ENCODE measurements at places on chromosomes 1 and 21.

GRCh38 chr1:23897083-23897482, 16.1 kb downstream of the CNR2 start:
- no peak for DNase-seq

DNA sequence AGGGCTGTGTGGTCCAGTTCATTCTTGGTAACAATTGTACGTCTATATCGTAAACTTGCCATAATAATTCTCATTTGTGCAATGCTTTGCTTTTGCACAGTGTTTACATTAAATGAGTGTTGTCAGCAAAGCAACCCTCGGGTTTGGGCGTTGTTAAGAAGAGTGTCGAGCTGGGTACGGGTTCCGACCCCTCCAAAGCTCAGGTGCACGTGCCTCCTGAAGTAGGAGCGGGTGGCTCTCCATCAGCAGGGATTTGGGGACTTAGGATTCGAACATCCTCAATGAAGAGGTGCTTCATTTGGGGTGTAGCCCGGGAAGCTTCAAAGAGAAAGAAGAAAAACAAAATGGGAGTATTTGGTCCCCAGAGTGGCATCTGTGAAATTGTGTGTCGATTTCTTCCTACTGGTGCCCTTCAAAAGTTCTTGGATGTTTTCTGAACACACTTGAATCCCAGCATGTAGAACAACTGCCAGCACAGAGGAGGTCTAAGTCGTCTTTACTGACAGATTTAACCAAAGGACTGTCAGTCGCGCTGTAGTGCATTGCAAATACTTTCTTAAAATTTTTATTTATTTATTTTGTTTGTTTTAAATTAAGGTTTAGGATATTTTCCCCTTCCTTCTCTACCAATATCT, 1.1 kb downstream of the TRIM58 start:
- DNase-seq = no peak

DNA sequence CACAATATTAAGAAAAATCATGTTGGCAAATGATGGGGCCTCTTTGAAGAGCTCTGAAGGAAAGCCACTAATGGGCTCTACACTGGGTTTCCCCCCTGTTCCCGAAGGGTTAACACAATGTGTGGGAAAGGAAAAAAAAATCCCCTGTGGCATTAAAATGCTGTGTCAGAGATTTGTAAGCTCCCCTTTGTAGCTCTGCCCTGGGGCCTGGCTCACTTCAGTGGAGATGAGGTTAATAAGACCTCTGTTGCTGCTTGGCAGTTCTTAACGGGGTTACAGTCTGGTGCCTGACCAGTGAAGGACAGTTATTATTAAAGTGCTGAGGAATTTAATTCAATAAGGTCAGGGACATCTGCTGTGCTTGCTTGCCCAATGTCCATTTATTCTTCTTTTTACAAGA, 129.7 kb upstream of the UBE2U start:
- DNase-seq = no peak

- DNase-seq = no peak
These were observed 579.6 kb upstream of the NR5A2 start for GRCh38 chr1:199447906-199448305.

DNA sequence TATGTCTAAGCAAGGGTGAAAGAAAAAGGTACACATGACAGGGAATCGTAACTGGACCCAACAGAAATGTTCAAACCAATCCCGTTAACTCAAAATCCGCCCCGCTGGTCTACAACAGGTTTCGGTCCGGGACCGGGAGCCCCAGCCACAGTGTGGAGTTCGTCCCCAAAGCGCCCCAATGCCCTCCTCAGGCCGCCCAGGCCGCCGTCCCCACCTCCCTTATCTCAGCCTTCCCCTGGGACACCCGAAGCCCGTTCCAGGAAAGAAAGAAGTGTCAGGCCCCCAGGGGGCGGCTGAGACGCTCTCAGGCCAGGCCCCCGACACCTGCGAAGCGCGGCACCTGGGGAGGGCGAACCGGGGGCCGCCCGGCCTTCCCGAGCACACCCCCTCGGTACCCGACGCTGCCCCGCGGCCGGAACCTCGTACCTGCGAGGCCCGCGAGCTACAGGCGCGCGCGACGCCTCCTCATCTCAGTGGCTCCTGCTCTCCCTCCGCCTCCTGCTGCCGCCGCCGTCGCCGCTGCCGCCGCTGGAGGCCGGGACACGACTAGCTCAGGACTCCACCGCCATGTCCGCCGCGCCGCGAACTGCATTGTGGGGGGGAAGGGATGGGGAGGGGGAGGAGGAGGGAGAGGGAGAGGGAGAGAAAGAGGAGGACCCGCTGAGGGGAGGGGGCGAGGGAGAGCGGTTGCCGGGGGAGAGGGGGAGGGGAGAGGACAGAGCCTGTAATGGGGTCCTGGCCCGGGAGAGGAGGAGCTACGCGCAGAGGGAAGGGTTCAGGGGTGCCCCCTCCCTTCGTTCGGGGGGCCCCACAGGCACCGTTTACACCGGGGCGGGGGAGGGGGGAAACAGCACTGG, at the start of gene TUT4:
Gene TUT4, minus strand, starts transcription at position 588 of the 857 bp plus-strand sequence. CDS start 26,812 bp downstream, outside the sequence.
- DNase-seq = peak; percentile 49

GRCh38 chr1:198671136-198671535, 32.3 kb downstream of the PTPRC start:
- DNase-seq = no peak

DNA sequence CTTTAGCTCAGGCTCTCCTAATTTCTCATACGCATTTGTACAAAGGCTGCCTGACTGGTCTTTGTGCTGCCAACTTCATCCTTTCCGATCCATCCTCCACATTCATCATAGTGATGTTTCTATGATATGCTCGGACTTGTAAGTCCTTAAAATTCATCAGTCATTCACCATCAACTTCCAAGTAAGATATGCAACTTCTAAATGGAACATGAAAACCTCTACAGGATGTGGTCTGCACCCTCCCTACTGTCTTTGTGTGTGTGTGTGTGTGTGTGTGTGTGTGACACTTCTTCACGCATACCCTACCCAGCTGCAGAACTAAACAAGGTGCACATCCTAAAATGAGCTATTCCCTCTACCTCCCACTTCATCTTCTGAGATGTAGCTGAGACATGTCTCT, 397.9 kb upstream of the NR5A2 start:
- no peak for DNase-seq

DNA sequence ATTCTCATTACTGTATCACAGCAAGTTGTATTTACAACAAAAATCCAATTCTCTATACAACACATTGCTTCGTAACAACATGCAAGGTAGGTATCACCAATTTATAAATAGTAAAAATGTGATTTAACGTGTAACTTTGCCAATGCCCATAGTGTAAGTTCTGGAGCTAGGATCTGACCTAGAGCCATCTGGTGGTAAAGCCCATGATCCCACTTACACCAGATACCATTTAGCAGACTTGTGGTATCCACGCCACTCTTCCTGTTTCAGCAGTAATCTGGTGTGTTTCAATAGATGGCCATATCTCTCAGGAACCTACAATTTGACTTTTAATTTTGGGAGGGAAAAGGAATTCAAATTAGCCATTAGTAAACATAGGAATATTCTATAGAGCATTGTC, 10.2 kb downstream of the SETSIP start:
- no peak for DNase-seq

DNA sequence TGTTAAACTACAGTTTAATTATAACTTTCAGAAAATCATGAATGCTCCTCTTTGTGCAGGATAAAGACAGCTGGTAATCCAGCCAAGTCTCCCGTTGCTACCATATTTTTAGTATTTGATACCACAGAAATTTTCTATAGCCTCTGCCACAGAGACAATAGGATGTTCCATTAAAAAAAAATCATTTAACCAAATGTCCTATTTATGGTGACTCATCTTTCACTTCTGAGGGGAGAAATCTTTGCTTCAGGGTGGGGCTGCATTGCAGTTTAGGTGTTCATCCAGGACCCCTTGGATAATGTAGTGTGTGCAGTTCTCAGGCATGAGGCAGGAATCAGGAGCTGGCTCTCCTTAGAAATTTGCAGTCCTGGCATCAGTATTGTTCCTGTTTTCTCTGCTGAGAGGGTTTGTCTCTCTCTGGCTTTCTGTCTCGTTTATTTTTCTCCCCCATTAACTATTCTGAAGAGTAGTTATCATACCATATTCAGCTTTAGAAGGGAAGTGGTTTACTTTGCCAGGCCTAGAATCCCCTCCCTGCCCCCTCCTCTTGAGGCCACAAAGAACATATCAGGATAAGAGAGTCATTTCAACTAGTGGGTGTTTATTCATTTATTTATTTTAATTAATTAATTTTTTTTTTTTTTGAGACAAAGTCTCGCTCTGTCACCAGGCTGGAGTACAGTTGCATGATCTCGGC, 3.1 kb downstream of the PRUNE1 start:
- DNase-seq = no peak

GRCh38 chr1:184025242-184025675, 12.3 kb downstream of the COLGALT2 start:
- DNase-seq = no peak

GRCh38 chr1:94773931-94774422, 46.2 kb upstream of the SLC44A3 start:
- DNase-seq = no peak

GRCh38 chr1:60636946-60637345, 445.4 kb upstream of the NFIA start:
- no peak for DNase-seq

DNA sequence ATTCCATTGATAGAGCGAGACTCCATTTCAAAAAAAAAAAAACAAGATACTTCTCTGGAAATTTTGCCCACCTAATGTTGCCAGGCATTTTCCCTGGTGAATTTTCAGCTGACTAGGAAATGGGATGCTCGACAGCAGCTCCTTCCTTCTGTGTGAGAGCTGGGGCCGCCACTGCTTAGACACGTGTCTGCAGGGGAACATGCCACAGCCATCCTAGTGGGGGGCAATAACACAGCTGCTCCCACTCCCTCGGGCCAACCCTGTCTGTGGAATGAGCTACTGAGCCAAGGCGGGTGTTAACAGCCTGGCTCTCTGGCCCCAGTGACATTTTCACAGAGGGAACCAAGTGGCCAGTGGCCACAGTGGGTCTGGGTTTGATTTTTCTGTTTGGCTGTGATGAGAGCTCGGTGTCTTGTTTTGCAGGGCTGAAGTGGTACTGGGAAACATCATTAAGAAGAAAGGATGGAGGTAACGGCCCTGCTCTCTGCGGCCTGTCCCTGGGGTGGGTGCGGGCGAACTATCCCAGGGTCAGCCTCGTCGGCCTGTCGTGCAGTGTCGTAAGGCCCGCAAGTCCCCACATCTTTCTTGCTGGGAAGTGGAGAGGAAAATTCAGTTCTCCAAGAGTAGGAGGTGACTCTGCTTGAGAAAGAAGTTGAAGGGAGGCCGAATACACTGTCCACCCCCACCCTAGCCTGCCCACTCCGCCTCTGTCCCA, 39.2 kb downstream of the KCNAB2 start:
- DNase-seq = no peak

- DNase-seq = peak; percentile 96
These were observed at the start of gene COP1 for GRCh38 chr1:176206961-176207902. Gene COP1 (minus strand): TSS chr1:176207286. CDS start chr1:176206978, 308 bp downstream.

DNA sequence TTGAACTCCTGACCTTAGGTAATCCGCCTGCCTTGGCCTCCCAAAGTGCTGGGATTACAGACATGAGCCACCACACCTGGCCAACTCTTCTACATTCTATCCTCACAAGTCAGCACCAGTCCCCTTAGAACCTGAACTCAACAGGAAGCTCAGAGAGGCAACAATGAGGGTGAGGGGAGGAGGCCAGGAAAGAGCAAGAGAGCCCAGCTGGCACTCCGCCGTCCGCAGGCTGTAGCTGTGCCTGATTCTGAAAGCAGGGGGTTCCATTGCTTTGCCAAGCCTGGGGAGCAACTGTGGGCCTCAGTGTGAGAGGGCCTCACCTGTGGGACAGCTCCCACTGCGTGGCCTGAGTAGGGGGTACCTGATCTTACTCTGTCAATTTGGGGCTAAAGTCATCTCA, 18.7 kb downstream of the STK40 start:
- DNase-seq = no peak

DNA sequence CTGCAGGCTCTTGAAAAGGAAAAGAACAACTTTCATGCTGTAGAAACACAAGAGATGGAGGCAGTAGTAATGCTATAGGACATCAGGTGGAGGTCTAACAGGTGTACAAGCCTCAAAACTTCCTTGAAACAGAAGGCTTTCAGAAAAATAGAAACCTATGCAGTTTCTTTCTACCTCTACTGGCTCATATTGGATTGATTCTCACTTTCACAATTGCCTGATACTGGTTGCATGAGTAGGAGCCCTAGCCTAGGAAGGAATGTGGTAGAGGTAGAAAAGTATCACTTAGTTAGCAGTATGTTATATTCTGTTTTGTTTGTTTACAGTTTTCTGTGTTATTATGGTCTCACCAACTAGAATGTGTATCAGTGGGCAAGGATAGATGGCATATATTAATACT, 175.4 kb upstream of the GORAB start:
- no peak for DNase-seq

GRCh38 chr1:179586107-179586823, 5.4 kb upstream of the TDRD5 start:
- DNase-seq = no peak

- no peak for DNase-seq
These were observed 80.7 kb downstream of the GIPC2 start for GRCh38 chr1:78126506-78126905.

DNA sequence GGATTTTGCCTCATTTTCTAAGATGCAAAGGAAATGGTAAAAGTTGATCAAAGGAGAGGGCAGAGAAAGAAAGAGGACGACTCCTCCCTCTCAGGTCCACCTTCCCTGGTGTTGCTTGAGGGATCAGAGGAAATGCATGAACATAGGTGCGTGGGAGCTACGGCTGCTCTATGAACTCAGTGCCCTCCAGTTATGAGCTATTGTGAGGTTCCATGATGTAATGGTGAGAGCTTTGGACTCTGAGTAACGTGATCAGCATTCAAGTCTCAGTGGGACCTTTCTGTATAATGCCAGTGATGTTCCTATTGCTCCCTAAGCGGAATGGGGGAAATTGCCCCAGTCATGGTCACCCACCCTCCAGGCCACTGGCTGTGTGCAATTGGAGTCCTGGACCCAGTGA, 25.9 kb upstream of the NBPF3 start:
- no peak for DNase-seq

DNA sequence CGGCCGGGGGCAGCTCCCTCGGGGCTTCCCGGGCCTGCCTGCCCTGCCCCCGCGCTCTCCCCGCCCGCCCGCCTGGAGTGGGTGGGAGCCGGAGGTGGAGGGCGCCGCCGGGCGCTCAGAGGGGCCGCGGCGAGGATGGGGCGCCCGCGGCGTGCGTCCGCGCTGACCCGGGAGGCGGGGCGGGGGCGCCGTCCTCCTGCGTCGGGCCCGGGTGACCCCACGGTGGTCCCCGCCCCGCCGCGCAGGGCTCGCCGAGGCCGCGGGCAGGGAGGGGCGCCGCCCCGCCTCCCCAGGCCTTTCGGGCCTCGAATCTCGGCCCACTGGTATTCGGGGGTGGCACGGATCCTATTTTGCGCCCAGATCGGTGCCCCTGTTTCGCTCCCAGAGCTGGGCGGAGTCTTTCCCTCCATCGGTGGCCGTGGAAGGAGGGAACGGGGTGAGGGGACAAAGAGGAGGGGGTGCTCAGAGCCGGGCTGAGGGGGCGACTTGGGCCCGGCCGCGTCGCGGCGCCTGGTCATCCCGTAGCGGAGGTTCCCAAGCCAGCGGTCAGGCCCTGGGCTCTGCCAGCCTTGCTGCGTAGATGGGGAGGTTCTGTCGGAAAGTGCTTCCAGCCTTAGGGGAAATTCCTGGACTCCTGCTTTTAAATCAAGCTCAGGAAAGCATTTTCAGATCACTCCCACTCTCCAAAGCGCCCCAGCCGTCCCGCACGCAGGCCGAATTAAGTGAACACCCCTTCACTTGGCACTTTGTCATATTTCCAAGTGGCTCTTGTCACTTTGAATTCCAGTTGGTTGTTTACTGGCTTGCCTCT, 545 bp downstream of the PATJ start:
- peak; percentile 47 for DNase-seq
